Activated naive CD4-positive, alpha-beta T cell treated with anti-CD3 and anti-CD28 coated beads, Interleukin-2, amount 10 ng/mL, durations not matched to agents 7 days and 5 days (primary cell): ENCODE measurements at places on chromosomes 2 and 18.
A peak's percentile ranks its signal among the peaks of the same experiment; 100 is the strongest.

DNA sequence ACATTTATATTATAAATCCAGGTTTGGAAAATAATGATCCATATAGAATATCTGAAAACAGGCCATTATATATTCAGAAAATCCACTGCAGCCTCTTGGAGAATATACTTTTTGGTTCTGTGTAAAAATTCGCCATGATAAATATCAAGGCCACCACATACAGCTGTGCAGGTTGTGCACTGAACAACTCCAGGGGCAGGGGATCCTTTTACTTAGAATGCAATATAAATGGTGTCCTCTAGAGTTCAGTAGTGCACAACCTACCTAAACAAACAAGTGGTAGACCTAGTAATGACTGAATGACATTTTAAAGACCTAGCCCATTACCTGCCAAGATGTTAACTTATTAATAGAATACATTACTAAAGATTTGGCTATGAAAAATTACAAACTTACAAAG lies 22.4 kb downstream of the MOGAT1 start:
- no peak for DNase-seq

DNA sequence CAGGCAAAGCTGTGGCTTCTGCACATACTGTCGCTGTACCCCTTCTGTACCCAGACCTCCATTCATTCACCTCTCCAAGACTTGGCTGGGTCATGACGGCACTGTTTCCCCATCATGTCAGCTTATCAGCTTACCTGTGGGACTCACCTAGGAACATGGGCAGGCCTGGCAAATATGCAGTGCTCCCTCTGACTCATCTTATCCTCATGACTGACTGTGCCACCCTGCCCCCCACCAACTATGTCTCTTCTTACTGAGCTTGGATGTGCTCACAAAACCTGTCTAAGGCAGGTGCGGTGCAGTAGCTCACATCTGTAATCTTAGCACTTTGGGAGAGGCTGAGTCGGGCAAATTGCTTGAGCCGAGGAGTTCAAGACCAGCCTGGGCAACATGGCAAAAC lies 152.4 kb downstream of the MGAT5 start:
- DNase-seq = no peak

- peak; percentile 17 for DNase-seq
Measured at GRCh38 chr2:100256416-100256815, 65.9 kb downstream of the LONRF2 start.

DNA sequence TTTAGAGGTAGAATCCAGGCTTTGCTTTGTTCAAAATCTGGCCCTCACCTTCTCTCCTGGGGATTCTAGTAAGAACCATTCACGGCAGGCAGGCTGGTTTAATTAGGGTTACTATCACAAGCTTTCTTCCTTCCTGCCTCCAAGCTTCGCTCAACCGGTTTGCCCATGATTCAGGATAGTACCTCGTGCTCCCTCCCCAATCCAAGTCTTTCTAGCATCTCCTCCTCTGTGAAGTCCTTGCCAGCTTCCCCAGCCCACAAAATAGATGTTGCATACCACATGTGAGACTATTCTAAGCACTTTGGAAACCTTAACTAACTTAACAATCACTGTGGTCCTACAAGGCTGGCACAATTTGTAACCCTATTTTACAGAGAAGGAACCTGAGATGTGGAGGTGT lies 135.1 kb downstream of the SOCS6 start:
- DNase-seq = no peak

GRCh38 chr2:161123531-161124030 lies 36.6 kb upstream of the TANK start:
- DNase-seq = no peak

GRCh38 chr2:6782517-6783237 lies 83.0 kb downstream of the CMPK2 start:
- DNase-seq = no peak

DNA sequence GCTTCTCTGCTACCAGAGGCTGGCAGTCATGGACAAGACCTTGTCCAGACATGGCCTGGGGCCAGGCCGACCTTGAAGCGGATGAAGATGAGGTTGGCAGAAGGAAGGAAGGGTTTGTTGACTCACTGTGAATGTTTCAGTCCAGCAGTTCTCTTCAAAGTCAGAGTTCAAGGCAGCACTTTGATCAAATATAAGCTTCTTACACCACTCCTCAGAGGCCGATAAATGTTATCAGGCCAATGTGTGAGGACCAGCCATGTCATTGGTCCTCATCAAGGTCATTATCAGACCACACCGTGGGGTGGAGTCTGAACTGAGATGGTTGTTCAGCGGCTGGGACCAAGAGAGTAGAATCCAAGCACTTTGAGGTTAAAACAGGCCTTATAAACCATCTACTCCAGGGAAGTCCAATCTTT lies 35.5 kb downstream of the QPCT start:
- DNase-seq = no peak

GRCh38 chr2:26537069-26537825 lies 59.3 kb upstream of the OTOF start:
- DNase-seq = no peak

- DNase-seq = no peak
Measured at GRCh38 chr2:47497843-47498460, 95.0 kb downstream of the MSH2 start.

GRCh38 chr18:28174181-28174905 lies 2.6 kb downstream of the CDH2 start:
- no peak for DNase-seq

DNA sequence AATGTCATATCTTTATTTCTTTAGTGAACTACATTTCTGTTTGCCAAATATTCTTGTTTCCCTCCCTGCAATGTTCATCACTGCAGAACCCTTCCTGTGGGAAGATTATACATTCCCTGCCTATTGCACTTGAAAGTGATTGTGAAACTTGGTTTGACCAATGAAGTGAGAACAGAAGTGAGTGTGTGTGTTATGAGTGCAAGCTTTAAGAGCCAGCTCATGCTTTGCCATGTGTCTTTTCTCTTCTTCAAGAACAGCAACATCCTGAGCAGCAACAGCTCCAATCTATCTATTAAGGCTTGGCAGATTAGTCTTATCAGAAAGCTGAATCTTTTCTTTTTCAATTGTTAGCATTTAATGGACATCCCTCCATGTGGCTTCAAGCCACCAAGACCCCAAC lies 42.0 kb upstream of the UBE2E3 start:
- DNase-seq = no peak

GRCh38 chr2:2325516-2325915 lies 5.6 kb downstream of the MYT1L start:
- no peak for DNase-seq

DNA sequence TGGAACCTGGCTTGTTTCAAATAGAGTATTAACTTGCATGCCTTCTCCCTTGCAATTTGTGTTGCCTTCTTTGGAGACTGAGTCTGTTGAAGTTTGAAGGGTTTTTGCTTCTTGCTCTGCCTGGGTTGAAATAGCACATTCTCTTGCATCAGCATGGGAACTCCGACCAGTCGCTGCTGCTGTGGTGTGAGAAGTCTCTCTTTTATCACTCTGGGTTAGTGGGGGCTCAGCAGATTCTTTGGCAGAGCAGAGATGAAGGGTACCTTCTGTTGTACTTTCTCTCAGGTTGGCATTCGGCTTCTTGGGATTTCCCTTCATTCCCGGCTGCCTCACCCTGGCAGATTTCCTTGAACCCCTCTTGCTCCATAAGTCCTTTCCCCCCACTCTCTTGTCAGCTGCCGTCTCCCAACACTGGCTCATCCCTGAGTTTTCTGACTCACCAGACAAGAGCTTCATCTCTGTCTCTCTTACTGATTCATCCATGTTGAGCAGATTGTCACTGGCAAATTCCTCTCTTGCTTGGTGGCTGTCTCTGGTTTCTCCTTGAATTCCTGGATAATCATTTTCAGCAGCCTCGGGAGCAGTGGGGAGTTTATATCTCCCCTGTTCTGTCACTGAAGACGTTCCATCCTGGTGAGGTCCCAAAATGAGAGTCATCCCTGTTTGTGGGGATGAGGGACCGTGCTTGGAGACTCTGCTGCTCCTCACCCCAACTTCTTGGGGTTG lies 49.9 kb downstream of the ALPK2 start:
- DNase-seq = no peak

GRCh38 chr2:9478526-9478925 lies 4.2 kb downstream of the IAH1 start:
- no peak for DNase-seq

DNA sequence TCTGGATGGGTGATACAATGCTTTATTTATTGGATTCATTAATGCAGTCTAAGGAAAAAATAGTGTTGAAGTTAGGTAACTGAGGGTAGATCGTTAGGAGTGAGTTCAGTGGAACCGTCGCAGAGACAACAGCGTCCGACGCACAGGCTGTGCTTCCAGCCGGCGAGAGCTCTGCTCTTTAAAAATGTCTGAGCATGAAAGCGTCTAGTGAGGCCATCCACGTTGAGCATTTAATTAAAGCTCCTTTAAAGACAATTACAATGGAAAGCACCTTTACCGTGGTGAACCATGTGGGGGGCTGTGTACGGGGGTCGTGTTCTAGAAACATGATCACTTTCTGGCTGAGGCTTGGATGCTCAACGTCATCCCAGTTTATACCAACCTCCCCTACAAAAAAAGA lies 822.7 kb downstream of the GALR1 start:
- no peak for DNase-seq

DNA sequence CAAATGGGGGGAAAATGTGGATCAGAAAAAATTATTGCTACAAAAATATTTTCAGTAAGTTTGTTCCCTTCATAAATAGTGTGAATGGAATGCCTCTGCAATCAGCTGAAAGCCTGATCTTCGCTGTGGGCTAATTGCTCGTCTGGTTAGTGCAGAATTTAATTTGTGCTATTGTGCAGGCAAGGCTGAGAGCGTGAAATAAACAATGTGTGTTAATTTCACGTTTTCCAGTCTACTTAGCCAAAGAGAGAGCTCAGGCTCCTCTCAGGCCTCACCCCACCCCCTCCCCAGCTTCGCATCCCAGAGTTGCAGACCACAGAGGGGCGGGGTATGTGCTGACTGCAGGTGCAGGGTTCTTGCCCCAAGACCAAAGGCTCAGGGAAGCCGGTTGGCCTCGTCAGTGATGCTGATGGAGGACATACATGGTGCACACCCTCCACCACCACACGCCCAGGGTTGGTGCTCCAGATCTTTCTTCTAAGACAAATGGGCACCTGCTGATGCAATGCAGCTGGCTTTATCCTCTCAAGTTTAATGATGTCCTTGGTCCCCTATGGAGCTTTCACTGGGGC lies 302.6 kb upstream of the SLC14A2 start:
- no peak for DNase-seq

DNA sequence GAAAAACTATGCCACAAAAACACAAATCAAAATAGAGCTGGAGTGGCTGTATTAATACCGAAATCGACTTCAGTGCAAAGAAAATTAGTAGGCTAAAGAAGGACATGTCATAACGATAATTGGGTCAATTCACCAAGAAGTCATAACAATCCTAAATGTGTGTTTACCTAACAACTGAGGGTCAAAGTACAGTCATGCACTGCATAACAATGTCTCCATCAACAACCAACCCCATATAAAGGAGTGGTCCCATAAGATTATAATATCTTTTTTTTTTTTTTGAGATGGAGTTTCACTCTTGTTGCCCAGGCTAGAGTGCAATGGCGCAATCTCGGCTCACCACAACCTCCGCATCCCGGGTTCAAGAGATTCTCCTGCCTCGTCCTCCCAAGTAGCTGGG lies 87.5 kb downstream of the NAB1 start:
- no peak for DNase-seq

DNA sequence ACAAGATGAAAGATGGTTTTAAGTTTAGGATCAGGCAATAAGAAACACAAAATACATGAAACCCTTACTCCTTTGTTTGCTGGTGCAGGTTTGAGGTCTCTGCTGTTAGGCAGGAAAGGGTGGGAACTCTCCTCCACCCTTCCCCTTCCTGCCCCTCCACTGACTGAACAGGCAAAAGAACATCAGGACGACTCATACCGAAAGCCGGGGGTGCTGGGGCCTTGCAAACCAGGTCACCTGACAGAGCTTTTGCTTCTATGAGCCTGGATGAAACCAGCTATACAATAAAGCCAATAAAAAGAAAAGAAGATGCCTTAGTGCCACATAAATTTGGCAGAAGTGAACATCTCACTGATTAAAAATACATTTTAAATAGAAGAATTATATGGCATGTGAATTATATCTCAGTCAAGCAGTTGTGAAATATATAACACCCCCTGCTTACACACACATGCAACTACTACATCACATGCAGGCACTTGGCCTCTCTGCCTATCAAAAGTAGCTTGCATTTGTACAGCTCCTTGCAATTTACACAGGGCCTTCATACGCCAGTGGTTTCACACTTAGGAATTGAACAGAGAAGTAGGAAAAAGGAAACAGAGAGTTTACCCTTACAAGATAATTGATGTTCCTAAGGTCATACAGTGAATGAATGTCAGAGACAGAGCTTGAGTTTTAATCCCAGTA lies 215.1 kb upstream of the TRIB2 start:
- peak; percentile 91 for DNase-seq

- DNase-seq = peak; percentile 23
Measured at GRCh38 chr18:47595831-47596501, 334.5 kb downstream of the SMAD2 start.

GRCh38 chr2:176643646-176644045 lies 374.4 kb downstream of the MTX2 start:
- no peak for DNase-seq

- peak; percentile 57 for DNase-seq
Measured at GRCh38 chr2:162840598-162841246, 2.2 kb upstream of the KCNH7 start.

GRCh38 chr2:176725873-176726645 lies 456.8 kb downstream of the MTX2 start:
- DNase-seq = no peak

DNA sequence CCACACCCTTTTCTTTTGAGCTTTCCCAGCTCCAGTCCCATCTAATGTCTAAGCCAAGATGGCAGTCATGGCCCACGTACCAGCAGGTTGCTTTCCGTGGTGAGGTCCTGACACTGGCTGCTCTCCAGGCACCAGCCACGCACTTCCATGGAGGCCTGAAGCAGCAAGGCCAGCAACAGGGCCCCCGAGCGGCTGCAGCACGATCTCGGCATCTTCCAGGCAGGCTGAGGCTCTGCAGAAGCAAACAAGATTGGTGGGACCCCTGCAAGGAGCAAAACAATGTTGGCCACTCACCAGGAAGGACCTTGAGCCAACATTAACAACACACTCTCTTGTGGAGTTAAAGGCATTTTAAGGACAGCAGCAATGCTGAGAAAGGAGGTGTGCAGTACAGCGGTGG lies 3.8 kb downstream of the POMC start:
- DNase-seq = no peak

GRCh38 chr2:12043131-12043530 lies 296.7 kb downstream of the LPIN1 start:
- DNase-seq = no peak
